ENCODE measurements at places on chromosomes 4 and X.

DNA sequence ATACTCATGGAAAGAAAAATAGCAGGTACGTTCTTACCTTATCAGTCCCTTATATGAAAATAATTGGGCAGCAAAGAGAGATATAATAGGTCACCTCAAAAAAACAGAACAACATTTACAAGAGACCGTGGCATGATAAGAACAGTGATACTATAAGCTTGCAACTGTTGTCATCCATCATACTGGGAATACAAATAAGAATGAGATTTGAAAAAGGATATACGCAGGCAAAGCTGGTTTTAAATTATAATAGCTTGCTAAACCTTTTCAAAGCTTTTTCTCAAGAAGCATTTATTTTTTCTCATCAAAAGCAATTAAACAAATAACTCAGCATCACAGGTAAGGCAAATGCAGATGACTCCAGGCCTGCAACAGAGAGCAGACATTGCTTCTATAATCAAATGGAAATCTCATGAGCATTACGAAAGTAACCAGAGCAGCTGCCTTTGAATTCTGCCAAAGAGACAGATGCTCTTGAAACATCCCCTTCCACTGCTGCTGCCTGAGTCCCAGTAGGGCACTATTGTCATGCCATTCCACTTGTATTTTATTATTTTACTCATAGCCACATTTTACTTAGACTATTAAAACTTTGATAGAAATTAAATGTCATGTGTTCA is 620.6 kb upstream of the GNPDA2 start:
- no peak for DNase-seq

DNA sequence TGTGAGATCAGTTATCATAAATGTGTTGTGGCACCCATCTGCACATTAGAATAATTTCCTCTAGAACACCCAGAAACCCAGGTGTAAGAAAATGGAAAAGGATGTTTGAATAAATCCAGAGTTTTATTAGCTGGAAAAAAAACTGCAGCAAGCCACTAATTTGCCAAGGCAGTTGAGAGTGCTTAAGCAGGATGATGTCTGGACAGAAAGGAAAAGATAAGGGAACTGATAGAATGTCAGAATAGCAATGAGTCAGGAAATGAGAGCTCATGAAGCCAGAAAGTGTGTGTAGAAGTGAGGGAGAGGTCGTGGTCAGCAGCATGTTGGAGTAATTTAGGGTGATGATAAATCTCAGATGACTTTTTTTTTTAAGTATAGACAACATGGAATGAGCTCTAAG is 15.2 kb upstream of the NEUROG2 start:
- no peak for DNase-seq

- no peak for DNase-seq
Observed at GRCh38 chr4:131091896-131092295, 1995.9 kb downstream of the C4orf33 start.

DNA sequence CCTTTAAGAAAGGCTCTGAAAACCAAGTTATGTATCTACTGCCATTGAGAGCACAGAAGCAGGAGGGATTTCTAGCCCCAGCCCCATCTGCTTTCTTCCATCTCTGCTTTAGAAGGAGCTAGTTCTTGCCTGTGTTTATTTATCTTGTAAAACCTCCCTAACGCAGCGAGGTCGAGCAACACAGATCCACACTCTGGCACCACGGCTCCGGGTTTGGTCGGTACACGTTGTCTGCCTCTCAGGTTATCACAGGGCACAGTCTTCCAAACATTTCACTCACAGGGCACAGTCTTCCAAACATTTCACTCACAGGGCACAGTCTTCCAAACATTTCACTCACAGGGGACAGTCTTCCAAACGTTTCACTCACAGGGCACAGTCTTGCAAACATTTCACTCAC is 69.7 kb upstream of the TLR3 start:
- DNase-seq: no peak

DNA sequence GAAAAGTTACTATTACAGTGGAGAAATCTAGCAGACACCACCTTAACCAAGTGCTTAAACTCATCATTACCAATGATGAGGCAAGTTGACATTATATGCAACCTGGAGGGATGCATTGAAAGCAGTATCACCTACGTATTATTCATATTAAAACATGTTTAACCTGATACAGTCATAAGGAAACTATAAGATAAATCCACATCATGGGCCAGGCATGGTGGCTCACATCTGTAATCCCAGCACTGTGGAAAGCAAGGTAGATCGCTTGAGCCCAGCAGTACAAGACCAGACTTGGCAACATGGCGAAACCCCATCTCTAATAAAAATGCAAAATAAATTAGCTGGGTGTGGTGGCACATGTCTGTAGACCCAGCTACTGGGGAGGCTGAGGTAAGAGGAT is 22.3 kb upstream of the INTU start:
- DNase-seq: no peak

DNA sequence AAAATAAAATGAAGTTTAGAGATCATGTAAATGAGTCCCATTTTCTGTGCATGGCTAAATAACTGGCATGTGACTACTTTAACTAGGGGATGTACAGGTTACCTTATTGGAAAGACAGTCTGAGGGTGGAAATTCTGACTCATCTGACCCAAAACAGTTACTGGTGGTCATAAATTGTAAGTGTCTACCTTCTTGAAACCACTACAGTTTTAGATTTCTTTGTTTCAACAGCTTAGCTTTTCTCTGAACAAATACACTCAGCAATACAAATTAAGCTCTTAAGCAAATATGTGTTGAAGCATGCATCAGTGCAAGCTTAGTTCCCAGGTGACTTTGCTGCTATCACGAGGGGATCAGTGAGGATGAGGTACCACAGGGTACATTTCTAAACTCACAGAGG is 60.7 kb upstream of the PGM2 start:
- DNase-seq: no peak

GRCh38 chrX:154436374-154436982 is 476 bp upstream of the GDI1 start:
- DNase-seq: peak; percentile 85

- no peak for DNase-seq
Observed at GRCh38 chrX:11751261-11751660, 6.8 kb upstream of the MSL3 start.

DNA sequence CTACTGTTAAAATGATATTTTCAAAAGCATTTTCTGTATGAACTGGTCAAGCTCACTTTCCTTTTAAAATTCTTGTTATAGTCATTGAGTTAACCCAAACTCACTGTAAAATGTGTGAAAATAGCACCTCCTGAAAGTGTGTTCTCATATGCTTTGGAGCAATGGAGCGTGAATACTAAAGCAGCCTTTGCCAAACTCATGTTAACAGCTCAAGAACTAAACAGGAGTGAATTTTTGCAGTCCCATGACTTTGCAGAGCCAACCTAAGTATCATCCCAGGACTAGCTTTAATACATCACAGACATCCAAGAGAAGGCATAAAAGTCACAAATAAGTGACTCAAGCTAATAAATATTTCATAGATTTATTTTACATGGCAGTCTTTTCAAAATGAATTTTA is 2.3 kb downstream of the AMMECR1 start:
- no peak for DNase-seq

DNA sequence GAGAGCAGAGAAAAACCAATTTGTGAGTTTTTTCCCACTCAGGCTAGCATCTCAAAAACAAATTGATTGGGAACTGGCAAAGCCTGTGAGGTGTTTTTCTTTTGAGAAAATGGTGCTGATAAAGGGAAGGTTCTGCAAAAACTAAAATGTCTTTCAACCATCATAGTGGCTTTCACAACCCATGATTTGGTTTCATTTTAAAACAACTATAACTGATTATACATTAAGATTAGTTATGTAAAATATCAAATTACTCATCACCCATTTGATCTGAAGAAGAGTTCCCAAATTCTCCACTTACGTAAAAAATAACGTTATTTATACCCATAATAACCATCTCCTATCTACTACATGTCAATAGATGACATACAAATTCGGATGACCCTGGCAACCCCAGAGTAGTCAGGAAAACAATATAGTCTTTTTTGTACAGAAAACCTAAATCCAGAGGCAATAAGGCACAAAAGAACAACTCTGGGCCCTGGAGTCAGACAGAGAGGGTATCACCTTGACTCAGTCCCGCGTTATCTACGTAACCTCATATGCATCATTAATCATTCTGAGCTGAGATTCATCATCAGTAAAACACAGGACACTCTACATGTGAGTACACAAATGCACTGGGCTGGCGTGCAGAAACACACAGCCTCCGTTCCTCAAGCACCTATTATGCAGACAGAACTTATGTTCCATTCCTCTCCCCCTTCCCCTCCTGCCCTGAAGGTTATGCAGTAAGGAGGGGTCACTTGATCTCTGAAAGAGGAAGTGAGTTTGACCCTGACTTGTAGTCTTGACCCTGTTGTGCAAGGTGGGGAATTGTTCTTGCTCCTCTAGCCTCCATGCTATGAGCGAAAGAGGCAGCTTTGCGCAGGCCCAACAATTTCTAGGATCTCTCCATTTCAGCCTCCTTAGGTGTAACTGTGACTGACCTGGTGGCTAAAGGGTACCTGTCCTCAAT is 82.2 kb downstream of the SLC9A7 start:
- DNase-seq: no peak

- no peak for DNase-seq
Observed at GRCh38 chrX:78075787-78076389, 28.2 kb upstream of the PGK1 start.

DNA sequence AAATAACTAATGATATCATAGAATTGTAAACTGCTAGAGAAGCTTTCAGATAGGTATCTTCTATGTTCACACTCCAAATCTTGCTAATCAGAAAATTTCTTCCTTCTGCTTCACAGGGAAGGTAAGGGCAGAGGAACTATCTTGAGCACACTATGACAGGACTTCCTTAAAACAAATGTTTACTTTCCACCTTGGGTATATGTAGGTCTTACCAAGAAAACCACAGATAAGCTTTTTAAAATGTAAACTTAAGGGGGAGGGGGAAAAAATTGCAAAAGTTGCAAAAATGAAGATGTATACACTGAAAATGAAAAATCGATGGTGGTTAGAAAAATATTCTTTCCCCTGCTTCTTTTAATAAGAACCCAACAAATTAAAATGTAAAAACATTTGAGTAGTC is 30.9 kb downstream of the YTHDC1 start:
- no peak for DNase-seq

DNA sequence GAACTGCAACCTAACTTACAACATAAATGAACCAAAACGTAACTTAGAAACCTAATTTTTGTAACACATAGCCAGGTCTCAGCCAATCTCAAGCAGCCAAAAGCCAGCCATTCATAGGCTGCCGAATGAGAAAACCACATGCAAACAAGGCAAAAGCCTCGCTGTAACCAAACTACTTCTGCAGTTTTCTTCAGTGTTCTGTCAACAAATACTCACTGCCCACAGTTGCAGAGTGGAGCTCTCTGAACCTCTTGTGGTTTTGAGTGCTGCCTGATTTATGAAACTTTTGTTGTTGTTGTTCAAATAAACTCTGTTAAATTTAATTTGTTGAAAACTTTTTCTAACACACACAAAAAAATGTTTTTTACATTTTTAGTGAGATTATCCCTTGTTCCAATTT is 251.2 kb downstream of the PAPSS1 start:
- DNase-seq: no peak

- DNase-seq: no peak
Observed at GRCh38 chr4:6452897-6453687, 19.3 kb downstream of the PPP2R2C start.

GRCh38 chrX:120559804-120560203 is 958 bp downstream of the CUL4B start:
- DNase-seq: no peak

DNA sequence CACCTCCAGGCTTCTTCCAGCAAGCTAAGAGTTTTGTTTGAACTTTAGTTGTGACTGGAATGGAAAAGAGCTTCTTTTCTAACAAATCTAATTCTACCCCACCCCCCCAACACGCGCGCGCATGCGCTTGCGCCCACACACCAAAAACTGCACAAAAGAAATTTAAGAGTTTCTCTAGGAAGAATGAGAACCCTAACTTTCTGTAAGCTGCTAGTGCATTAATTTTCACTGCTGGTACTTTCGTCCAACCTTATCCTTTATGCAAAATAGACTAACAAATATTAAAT is 9.0 kb upstream of the INTU start:
- DNase-seq: no peak

GRCh38 chr4:153248641-153249198 is 44.5 kb downstream of the TRIM2 start:
- DNase-seq: no peak

DNA sequence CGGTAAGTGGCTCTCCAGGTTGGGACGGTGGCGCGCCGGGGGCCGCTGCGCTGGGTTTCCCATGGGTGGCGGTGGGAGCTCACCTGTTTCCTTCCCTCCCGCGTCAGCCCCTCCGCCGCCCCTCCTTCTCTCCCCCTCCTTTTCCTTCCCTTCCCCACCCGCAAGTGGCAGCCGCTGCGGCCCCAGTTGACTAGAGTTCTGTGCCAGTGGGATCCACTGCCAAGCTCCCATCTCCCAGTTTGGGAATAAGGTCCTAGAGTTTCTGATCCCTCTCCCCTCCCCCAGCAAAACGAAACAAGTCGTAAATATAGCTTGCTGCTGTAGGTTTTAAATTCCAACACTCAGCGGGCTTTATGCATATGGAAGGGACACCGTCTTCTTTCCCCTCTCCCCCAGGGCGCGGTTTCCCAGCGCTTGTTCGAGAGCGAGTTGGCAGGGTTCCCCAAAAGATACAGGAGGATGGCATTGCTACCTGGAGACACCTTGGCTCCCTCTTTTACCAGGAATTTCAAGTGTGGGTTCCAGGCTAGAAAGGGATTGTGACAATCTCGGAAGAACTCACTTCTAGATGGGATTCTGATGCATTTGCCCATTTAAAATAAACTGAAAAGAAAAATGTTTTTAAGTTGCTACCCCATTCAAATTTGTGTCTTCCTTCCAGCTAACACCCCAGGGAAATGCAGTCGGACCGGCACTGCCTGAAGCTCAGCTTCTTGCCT is 1.2 kb downstream of the TLL1 start:
- no peak for DNase-seq

GRCh38 chr4:138182838-138183426 is 59.2 kb downstream of the SLC7A11 start:
- peak; percentile 2 for DNase-seq

GRCh38 chr4:88356771-88357170 is 21.9 kb upstream of the HERC6 start:
- DNase-seq: no peak

- DNase-seq: no peak
Observed at GRCh38 chrX:40012039-40012867, 85.5 kb downstream of the BCOR start.

DNA sequence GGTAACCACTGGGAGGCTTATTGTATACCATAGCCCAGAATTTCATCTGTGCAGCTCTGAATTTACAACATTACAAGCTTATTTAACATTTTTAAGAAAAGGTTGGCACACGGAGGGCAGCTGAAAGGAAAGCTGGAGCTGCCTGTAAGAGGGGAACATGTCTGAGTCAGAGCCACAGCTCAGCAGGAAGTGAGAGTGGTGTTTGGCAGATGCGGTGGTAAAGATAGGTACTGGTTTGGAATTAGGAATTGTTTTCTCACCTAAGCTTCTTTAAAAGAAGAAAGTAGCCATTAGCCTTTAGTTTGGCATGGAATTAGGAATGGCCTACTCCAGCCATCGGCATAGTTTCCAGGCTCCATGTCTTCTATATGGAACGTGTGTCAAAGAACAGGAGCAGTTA is 172.5 kb upstream of the ANXA3 start:
- no peak for DNase-seq
